ENCODE measurements at places on chromosomes 4 and X. TPM values are rescaled to one million over a fixed set of nuclear protein-coding genes. Genes with fewer than 3 reads are reported as not detected.

LRIT3 gene
- 0.09 TPM for total RNA-seq

RGN gene
- total RNA-seq: not detected

UGT2B17 gene
- total RNA-seq: not detected

TCEAL1 gene
- 44.2 TPM for total RNA-seq

TMPRSS11F gene
- not detected for total RNA-seq

WAS gene
- total RNA-seq: 0.28 TPM

KDR gene
- 0.10 TPM for total RNA-seq

AVPR2 gene
- total RNA-seq: not detected

SLITRK2 gene
- not detected for total RNA-seq

JADE3 gene
- 16.5 TPM for total RNA-seq

CT45A3 gene
- not detected for total RNA-seq

CENPU gene
- 21.0 TPM for total RNA-seq

TMEM271 gene
- total RNA-seq: not detected

HS3ST1 gene
- 0.60 TPM for total RNA-seq

LARP1B gene
- total RNA-seq: 11.6 TPM

SNCA gene
- 0.25 TPM for total RNA-seq

ARHGAP6 gene
- not detected for total RNA-seq

CFAP99 gene
- total RNA-seq: 0.18 TPM

CXCL6 gene
- not detected for total RNA-seq

ZNF718 gene
- total RNA-seq: 0.60 TPM

DGAT2L6 gene
- not detected for total RNA-seq

UGT2B15 gene
- 0.07 TPM for total RNA-seq

MAGEB2 gene
- not detected for total RNA-seq

F8 gene
- total RNA-seq: 3.6 TPM

TMEM150C gene
- total RNA-seq: 0.77 TPM

HSD17B13 gene
- 0.05 TPM for total RNA-seq
